ENCODE measurements at places on chromosomes 12 and 14.

DNA sequence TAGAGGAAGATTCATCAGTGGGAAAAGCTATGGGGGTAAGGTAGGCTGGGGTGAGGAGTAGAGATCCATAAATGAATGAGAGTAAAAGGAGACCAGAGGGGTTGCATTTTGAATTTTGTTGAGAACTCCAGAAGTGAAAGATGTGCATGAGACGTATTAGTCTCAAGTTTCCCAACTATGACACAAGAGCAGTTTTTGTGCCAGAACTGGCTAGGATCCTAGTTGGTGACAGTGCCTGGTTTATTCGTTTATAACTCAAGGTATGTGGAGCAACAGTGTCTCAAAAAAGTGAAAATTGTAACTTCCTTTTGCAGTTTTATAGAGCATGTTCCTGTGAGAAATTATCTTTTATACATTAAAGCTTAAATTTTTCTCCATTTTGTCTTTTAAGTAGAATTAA is 377.0 kb downstream of the NPAS3 start:
- DNase-seq = no peak

DNA sequence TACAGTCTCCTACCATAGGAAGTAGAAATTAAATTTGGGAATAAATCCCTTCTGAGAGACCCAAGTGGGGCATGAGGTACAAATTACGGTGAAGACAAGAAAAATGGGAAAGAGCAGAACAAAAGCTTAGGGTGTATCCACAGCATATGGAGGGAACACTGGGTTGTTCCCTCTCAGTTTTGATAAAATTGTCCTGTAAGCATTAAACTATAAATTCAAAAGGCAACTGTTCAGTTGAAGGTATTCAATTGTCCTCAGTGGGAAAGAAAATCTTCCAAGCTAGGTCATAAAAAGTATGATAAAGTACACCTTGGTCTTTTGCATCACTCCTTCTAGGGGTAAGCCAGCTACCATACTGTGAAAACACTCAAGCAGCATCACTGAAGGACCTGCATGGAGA is 118.3 kb upstream of the LRFN5 start:
- no peak for DNase-seq

- no peak for DNase-seq
These were observed 59.0 kb upstream of the CRY1 start for GRCh38 chr12:107152315-107152714.

DNA sequence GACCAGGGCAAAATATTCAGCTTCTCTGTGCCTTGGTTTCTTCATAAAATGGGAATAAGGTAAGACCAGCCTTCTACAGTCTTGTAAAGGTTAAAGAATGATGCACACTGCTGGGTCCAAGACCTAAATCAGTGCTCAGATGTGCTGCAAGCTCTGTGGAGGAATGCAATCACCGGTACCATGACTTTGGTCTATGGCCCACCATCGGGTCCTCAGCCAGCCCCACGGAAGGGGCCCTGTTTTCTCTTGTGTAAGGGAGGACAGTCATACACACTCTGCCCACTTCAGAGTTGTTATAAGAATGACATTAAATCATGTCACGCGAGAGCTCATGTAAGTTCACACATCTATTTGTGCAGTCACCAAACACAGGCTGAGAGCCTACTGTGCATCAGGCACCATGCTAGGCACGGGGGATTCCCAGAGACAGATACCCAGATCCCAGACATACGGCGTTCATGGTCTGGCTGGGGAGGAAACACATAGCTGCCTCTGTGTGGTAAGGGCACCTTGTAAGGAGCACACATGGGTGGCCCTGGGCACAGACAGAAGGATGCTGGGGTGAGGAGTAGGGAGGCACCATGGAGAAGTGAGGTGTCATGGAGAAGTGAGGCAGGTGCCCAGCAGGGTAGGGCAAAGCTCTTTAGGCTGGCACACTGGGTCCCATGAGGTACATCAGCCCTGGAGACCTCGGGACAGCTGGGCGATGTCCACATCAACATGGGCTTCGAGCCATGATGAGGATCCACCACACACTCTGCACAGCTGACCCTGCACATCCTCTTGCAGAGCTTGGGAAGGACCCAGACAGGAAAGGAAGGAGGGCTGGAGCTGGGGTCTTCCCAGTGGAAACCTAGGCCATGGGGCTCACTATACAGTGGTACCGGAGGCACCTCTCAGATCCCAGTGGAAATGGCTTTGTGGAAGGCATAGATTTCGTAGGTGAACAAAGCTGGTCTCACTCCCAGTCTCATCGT is 190.4 kb upstream of the DIO3 start:
- no peak for DNase-seq

- DNase-seq = no peak
These were observed 48.5 kb downstream of the CHST11 start for GRCh38 chr12:104505095-104505818.

Data from activated CD8-positive, alpha-beta memory T cell treated with anti-CD3 and anti-CD28 coated beads for 4 hours (primary cell).